Globus pallidus (tissue), 1 donor: ENCODE measurements at places on chromosomes 5 and 9.

DNA sequence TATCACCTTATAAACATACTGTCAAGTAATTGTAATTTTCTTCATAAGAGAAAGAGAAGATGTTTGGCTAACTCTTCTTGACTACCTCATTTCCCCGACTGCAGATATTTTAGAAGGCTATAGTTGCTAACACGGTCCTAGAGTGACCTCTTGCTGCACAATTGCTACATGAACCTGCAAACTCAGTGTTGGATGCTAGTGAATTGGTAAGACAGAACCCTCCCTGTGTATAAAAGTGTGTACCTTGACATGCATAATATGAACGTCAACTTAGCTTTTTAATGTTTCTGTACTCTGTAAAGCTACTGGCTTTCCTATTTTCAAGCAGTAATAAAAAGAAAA is 46.7 kb upstream of the CER1 start:
- peak; percentile 22 for DNase-seq

DNA sequence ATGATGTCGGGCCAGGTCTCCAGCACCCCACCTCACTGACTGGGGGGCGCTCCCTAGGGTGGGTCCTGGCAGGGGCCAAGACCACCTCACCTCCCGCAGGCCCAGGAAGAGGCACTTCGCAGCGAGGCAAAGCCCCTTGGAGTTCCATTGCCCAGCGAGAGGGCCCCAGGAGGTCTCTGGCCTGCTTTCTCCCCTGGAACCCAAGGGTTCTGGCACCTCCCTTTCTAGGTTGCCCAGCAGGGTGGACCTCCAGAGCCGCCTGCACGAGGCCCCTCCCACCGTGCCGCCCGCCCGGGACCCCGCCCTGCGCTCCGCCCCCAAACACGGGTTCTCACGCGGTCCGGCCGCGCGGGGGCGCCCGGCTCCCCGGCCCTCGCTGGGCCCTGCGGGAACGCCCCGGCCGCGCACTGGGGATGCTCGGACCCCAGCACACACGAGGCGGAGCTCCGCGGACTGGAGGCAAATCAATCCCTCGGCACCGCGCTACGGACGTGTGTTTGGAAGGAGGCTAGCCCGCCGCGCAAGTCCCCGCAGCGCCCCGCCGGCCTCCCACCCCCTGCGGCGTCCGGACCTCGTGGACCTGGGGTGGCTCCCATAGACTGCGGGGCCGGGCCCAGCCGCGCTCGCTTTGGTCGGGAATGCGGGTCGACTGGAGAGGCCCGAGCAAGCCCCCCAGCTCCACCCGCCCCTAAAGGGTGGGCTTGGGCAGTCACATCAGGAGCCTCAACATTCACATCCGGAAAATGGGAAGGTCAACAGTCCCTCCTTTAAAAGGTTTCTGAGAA is 99.5 kb upstream of the LMX1B start:
- DNase-seq = no peak

GRCh38 chr9:132923346-132923902 is 21.0 kb downstream of the TSC1 start:
- no peak for DNase-seq

DNA sequence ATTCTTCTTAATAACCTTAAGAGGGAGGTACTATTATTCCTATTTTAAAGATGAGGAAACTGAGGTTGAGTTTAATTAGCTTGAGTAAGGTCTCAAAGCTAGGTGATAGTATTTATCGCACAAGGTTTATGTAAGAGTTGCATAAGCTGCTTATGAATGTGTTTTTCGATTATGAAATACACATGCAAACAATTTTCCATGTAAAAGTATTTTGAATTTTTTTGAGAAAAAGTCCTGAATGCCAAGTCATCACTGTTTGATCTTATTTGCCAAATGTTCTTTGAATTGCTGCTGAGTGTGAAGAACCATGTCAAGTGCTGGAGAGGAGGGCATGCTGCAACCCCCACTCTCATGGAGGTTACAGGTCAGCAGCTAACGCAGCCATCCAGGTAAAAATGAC is 174.4 kb downstream of the CARTPT start:
- DNase-seq = no peak

- no peak for DNase-seq
These were observed 21.4 kb downstream of the KIF2A start for GRCh38 chr5:62327138-62328053.

DNA sequence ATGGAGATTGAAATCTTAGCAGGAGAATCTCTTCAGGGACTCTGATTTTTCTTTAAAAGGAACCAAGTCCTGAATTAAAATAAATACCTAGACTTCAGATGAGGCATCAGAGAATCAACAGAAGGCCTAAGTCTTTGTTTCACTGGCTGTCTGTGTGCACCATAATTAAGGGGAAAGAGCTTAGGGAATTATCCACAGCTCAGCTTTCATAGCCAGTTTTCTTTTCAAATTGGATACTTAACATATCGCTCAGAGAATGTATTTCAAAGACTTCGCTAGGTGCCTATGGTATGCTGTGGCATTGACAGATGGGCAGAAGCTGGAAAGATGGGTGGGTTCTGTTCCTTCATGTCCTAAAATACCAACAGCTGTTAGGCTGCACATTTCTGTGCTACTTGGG is 325.8 kb downstream of the TMEM38B start:
- DNase-seq = no peak

DNA sequence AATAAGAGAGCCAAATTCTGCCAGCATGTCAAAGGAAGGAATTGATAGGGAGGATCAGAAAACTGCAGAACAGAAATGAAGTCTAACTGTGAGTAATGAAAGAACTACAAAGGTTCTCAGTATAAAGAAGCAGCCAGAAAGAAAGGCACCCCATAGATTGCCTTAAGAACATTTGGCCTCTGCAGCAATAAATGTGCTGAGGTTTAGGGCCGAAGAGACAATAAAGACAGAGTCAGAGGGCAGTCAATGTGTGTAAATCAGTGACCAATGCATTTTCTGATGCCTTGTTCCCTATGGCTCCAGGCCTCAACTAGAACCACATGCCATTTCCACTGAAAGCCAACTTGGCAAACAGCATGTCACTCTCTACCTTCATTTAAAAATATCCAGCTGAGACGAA is 281.0 kb downstream of the HINT1 start:
- DNase-seq = no peak

GRCh38 chr9:130901498-130902203 is 5.0 kb upstream of the QRFP start:
- DNase-seq = no peak

DNA sequence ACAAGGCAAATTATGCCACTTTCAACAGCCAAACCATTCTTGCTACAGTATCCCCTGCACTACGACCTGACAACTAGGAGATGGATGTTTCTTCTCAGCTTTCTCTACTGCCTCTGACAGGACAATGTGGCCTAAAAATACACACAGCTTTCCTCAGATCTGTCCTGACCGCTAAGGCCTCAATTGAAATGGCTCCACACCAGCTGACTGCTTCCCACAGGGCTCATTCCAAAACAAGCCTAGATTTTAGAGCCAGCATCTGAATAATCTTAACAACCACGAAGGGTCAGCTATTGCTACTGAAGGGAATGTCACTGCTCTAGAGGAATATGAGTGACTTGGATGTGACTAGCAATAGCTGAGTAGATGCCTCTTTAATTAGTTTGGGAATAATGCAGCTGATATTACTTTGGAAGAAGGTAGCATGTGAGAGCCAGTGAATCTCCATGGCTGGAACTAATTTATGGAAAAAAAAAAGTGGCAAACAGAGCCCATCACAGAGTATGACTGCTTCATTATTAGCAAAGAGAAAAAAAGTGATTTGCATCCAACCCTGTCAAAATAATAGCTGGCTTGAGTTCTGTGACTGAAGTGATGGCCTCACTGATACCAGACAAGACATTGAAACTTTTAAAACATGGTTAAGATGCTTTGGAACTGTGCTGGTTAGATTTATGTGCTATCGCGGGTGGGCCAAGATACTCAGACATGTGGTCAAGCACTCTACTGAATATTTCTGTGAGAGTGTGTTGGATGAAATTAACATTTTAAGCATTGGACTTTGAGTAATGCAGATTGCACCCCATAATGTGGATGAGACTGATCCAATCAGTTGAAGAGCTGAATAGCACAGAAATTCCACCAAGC is 450.2 kb downstream of the NR2F1-AS1 start:
- peak; percentile 9 for DNase-seq

DNA sequence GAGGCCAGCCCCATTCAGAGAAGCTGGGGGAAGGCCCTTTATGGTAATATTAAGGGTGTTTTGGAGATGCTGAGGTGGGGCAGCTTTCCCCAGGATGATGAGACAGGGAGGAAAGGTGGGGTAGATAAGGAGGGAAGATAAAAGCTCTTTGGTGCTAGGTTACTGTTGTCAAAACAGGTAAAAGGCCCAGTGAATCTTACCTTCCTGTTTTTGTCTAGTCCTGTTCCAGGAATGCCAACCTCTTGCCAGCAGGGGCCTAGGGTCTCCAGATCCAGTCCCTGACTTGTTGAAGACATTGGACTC is 797 bp upstream of the CCL27 start:
- DNase-seq = no peak

GRCh38 chr5:57598756-57599155 is 116.1 kb upstream of the ACTBL2 start:
- DNase-seq = no peak

GRCh38 chr5:57128325-57128724 is 45.5 kb upstream of the GPBP1 start:
- no peak for DNase-seq

GRCh38 chr9:134234001-134234660 is 69.8 kb upstream of the RNU6ATAC start:
- DNase-seq = no peak

GRCh38 chr5:16406630-16407029 is 59.0 kb downstream of the ZNF622 start:
- DNase-seq = no peak

- DNase-seq = no peak
These were observed 2125.8 kb upstream of the WWC1 start for GRCh38 chr5:166165596-166165995.

GRCh38 chr5:181207214-181207959 is 2.4 kb upstream of the TRIM7 start:
- peak; percentile 68 for DNase-seq

DNA sequence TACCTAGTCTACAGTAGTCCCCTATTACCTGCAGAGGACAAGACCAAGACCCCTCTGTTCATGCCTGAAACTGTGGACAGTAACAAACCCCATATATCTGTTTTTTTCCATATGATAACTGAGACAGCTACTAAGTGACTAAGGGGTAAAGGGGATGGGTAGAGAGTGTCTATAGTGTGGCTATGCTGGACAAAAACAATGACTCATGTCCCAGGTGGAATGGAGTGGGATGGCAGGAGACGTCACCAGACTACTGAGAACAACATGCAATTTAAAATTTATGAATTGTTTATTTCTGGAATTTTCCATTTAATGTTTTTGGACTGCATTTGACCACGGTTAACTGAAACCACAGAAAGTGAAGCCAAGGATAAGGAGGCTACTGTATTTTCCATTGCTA is 171.8 kb downstream of the AGTPBP1 start:
- DNase-seq = no peak

- DNase-seq = no peak
These were observed 440.4 kb downstream of the DMRT2 start for GRCh38 chr9:1490341-1491232.

DNA sequence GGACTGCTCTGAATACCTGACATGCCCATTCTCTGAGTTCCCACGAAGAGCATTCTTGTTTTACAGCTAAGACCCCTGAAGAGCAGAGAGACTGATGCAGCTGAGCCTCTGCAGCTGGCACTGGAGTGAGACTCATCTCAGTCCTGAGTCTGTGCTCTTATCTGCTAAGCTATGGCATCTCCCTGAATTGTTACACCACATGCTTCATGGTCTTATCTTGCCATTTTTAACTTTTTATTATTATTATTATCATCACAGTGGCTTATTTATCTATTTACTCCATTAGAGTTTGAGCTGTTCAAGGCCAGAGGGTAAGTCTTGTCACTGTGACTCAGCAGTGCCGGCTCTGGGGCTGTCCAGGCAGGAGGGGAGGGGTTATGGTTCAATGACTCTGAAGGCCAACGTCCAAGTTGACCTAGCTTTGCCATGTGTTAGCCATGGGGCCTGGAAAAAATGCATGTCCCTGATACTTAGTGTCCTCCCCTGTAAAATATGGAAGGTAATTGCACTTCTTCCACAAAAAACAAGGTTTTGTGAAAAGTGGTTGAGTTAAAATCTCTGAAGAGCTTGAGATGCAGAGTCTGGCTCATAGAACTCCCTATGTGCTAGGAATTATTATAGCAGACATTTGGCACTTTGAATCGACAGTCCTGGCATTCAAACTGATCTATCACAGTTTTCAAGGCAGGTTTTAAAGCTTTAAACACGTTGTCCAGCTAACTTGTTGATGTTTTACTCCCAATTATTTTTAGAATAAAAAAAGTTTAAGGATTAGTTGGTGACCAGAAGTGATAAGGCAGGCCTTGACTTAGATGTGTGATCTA is 94.6 kb downstream of the ALDH1A1 start:
- DNase-seq = no peak

- no peak for DNase-seq
These were observed 1.2 kb downstream of the DIPK1B start for GRCh38 chr9:136713550-136713949.

DNA sequence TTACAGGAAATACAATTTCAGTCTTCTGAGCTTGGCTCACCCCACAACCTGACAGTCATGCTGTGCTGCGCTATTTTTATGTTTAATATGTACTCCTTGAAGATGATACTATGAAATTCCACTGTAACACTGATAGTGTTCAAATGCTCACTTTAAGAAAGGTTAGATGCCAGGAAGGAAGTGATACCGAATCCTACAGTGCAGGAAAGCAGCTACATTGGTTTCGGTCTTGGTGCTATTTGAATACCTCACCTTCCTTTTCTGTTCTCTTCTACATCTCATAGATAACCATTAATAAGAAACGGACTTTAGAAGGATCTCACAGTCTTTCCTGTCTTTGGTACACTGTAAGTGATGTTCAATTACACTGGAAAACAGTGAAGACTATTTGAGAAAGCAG is 117.6 kb downstream of the SEMA5A start:
- no peak for DNase-seq

DNA sequence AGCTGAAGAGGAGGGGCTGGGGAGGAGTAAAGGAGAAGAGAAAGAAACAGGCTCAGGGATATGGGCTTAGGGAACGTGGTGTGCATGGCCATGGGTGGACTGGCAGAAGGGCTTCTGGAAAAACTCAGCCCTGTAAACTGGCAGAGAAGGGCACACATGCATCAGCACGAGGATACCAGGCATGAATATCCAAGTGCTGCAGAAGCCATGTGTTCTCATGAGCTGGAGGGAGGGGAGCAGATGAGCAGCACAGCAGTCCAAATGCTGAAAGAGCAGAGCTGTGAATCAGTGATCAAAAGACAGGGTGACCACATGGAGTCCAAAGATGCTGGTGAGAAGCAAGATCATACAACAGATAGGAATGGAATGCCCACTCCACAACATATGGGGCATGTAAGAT is 72.3 kb downstream of the SEMA5A start:
- no peak for DNase-seq
